ENCODE measurements at places on chromosomes 5 and 9. TPM values are rescaled to one million over a fixed set of nuclear protein-coding genes. Genes with fewer than 3 reads are reported as not detected.

GRCh38 chr9:114697951-114698351 lies 16.0 kb upstream of the TEX48 start:
- no peak for DNase-seq
- H3K27me3 ChIP-seq: peaks cover 10% of the 10 kb centered on the region
- no peak overlapping the region for H3K4me3 ChIP-seq
- H3K36me3 ChIP-seq: no peaks in the 10 kb centered on the region
- H3K4me1 ChIP-seq: peaks cover 9% of the 10 kb centered on the region

Gene PAPPA
- 0.42 TPM for total RNA-seq

DNA sequence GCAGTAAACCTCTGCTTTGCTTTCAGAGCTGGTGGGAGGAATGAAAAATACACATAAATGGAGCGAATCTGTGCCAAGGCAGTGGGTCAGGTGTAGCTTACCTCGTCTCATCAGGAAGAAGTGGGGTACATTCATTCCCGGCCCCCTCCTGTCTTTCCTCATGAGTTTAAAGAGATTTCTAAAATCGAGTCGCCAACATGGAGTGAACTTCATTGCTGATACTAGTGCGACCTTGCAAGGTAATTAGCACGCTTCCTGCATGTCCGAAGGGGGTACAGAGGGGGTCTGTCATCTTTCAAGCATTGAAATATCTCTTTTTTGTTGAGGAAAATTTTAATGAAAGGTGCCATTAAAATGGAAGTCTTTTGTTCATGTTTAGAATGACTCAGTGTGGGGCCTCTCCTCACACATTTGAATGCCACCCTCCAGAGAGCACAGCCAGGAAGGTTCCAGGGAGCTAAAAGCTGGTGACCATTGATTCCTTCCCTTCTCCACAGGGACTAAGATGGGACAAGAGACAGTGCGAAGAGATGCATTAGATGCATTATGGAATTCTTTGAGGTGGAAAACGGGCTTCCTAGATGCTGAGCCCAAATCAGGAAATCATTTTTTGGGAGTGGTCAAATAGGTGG lies 114.2 kb downstream of the IRX1 start:
- DNase-seq: no peak
- H3K27me3 ChIP-seq: no peaks in the 10 kb centered on the region
- H3K4me1 ChIP-seq: no peaks in the 10 kb centered on the region
- H3K36me3 ChIP-seq: no peaks in the 10 kb centered on the region

DNA sequence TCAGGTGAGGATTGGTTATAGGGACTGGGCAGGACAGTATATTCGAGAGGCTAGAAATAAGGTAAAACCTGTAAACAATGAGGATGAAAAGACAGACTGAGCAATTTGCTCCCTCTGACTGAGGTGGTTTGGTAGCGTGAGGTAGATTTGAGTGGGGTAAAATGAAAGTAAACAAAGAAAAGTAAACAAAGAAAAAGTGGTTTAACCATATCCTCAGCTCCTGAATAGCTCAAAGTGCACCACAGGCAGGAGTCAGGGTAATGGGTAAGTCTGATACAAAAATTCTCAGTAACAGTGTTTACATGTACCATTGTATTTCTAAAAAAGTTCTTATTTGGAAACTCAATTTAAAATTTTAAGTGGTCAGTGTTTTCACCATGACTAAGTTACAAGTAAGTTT lies 203.1 kb upstream of the ARRDC3 start:
- H3K27ac ChIP-seq: no peak overlapping the region
- no peaks in the 10 kb centered on the region for H3K27me3 ChIP-seq
- no peak overlapping the region for H3K4me3 ChIP-seq
- no peaks in the 10 kb centered on the region for H3K4me1 ChIP-seq

Gene NR4A3
- total RNA-seq: 84.1 TPM

- H3K36me3 ChIP-seq: no peaks in the 10 kb centered on the region
- no peak for DNase-seq
- no peaks in the 10 kb centered on the region for H3K27me3 ChIP-seq
- H3K27ac ChIP-seq: no peak overlapping the region
- peaks cover 3% of the 10 kb centered on the region for H3K4me1 ChIP-seq
- H3K4me3 ChIP-seq: no peak overlapping the region
These were observed 1152.0 kb upstream of the ACO1 start for GRCh38 chr9:31232485-31232884.

DNA sequence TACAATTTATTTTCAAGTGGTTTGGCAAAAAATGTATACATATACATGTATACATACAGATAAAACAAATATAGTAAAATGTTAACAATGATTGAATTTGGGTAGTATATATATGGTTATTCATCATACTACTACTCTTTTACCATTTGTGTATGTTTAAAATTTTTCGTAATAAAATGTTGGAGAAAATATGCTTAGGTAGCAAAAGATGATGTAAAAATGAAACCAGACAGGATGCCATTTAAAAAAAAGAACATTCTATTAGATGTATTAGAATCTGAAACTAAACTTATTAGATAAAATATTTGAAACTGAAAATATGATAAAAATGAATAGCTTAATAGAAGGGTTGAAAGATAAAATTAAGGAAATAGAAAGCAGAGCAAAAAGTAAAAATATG lies 144.9 kb upstream of the FER start:
- no peak overlapping the region for H3K27ac ChIP-seq
- no peak for DNase-seq
- H3K4me1 ChIP-seq: no peaks in the 10 kb centered on the region
- no peak overlapping the region for H3K4me3 ChIP-seq
- no peaks in the 10 kb centered on the region for H3K36me3 ChIP-seq
- no peaks in the 10 kb centered on the region for H3K27me3 ChIP-seq

DNA sequence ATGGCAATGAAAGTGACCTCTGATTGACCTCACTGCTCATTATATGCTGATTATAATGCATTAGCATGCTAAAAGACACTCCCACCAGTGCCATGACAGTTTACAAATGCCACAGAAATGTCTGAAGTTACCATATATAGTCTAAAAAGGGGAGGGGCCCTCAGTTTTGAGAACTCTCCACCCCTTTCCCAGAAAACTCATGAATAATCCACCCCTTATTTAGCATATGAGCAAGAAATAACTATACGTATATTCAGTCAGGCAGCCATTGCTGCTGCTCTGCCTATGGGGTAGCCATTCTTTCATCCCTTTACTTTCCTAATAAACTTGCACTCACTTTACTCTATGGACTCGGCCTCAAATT lies 163.1 kb downstream of the ESM1 start:
- H3K4me3 ChIP-seq: no peak overlapping the region
- H3K4me1 ChIP-seq: no peaks in the 10 kb centered on the region
- peaks cover 2% of the 10 kb centered on the region for H3K27me3 ChIP-seq
- no peaks in the 10 kb centered on the region for H3K36me3 ChIP-seq

GRCh38 chr5:56305001-56305950 lies 72.1 kb upstream of the ANKRD55 start:
- H3K27me3 ChIP-seq: no peaks in the 10 kb centered on the region
- H3K4me1 ChIP-seq: no peaks in the 10 kb centered on the region
- no peak overlapping the region for H3K27ac ChIP-seq
- no peaks in the 10 kb centered on the region for H3K36me3 ChIP-seq
- DNase-seq: no peak

- H3K4me3 ChIP-seq: no peak overlapping the region
- no peak overlapping the region for H3K27ac ChIP-seq
- no peaks in the 10 kb centered on the region for H3K36me3 ChIP-seq
- H3K4me1 ChIP-seq: no peaks in the 10 kb centered on the region
These were observed 145.2 kb upstream of the IQGAP2 start for GRCh38 chr5:76257897-76258296.

GRCh38 chr5:67549947-67550346 lies 353.3 kb upstream of the CD180 start:
- H3K27ac ChIP-seq: no peak overlapping the region
- DNase-seq: no peak
- no peaks in the 10 kb centered on the region for H3K36me3 ChIP-seq
- no peaks in the 10 kb centered on the region for H3K27me3 ChIP-seq

Gene RNF38
- 103 TPM for total RNA-seq

- no peaks in the 10 kb centered on the region for H3K27me3 ChIP-seq
- no peak overlapping the region for H3K27ac ChIP-seq
- no peaks in the 10 kb centered on the region for H3K36me3 ChIP-seq
- H3K4me3 ChIP-seq: no peak overlapping the region
These were observed 40.3 kb upstream of the CDKN2AIPNL start for GRCh38 chr5:134451936-134452505.

Gene ANKRD31
- 0.52 TPM for total RNA-seq

DNA sequence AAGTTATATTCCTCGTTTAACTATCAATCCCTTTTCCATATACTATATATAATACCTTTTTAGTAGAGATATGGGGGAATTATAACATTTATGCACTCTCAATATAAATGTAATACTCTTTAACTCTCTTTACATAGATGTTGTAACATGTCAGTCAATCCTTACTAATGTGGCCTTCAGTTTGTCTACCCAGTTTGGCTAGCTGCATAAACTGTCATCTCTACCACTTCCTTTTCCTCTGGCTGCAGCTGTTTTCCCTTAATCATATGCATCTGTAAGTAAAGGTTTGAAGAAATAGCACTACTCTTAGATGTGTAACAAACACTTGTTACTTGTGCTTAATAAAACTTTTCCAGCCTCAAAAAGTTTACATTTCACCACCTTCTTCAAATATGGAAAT lies 13.4 kb downstream of the ABHD17B start:
- H3K36me3 ChIP-seq: no peaks in the 10 kb centered on the region
- DNase-seq: peak; percentile 83
- peaks cover 68% of the 10 kb centered on the region for H3K4me1 ChIP-seq
- H3K27ac ChIP-seq: peak overlapping the region; percentile 59

DNA sequence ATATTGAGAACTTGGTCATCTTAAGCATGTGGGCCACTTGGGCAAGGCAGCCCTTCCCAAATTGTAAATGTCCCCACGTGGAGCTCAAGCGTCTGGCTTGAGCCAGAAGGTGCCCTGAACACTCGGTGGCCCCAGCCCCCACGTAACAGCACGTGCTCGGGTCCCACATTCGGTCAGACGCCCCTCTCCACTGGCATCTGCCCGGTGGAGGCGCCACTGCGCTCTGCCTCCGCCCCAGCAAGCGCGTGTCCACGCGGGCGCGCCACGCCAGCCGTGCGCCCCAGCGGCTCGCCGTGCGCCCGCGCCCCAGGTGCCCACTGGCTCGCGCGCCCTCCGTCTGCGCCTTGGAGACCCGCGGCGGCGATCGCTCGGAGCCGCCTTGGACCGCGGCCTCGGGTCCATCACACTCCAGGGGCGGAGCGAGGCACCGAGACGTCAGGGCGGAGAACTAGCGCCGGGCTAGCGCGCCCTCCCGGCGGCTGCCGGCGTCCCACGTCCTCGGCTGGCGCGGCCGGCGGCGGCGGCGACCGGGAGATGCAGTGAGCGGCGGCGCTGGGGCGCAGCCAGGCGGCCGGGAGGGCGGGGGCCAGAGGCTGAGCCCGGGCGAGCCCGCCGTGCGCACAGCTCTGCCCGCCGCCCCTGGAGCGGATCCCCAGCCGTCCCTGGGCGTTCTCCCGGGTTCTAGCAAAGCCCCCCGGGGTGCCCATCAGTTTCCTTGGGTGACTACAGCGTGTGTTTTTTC lies at the start of gene PALM2AKAP2:
PALM2AKAP2 (plus strand) TSS at position 488 of the 742 bp plus-strand sequence. CDS start 291 bp downstream, outside the sequence.
- no peak within 1 kb of the TSS for H3K27ac ChIP-seq
- H3K4me3 ChIP-seq: no peak within 1 kb of the TSS
- DNase-seq: no peak
- peaks cover 7% of the 10 kb centered on the region for H3K27me3 ChIP-seq
- no peaks in the 10 kb centered on the region for H3K36me3 ChIP-seq

DNA sequence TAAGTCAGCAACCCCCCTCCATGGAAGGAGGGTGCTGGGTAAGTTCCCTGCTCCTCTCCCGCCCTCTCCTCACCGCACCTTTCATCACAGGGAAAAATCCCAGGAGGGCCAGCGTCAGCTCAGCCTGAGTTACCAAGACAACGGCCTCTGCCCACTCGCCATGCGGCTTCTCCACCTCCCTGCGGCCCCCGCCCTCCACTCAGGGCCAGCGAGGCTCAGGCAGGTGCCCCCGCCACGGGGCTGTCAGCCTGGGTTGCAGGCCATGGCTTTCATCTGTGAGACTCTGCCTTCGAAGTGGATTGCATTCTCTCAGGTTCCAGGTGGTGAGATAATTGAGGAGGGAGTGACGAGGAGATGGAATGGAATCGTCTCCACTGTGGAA lies 27.2 kb upstream of the LAMC3 start:
- no peak overlapping the region for H3K27ac ChIP-seq
- no peaks in the 10 kb centered on the region for H3K4me1 ChIP-seq
- DNase-seq: no peak
- H3K4me3 ChIP-seq: no peak overlapping the region
- H3K36me3 ChIP-seq: no peaks in the 10 kb centered on the region
- H3K27me3 ChIP-seq: no peaks in the 10 kb centered on the region

GRCh38 chr5:72379936-72380335 lies 59.8 kb downstream of the PTCD2 start:
- no peak overlapping the region for H3K27ac ChIP-seq
- no peaks in the 10 kb centered on the region for H3K27me3 ChIP-seq
- no peak for DNase-seq
- no peaks in the 10 kb centered on the region for H3K4me1 ChIP-seq
- H3K36me3 ChIP-seq: no peaks in the 10 kb centered on the region

DNA sequence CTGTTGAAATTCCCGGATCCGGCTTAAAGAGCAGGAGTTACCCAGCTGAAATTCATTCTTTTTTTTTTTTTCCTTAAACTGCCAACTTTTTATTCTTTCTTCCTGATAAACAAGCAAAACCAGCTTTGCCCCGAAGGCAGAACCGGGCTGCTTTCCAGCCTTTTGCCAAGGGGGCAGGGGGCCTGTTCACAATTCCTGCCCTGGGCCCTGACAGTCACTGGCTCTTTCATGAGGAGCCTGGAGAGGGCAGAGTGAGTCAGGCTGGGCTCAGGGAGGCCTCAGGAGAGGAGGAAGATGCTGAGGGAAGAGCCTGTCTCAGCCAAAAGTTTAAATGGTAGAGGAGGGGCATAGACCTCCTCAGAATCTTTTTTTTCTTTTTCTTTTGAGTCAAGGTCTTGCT lies 4.8 kb downstream of the GLIPR2 start:
- peaks cover 6% of the 10 kb centered on the region for H3K36me3 ChIP-seq
- peak overlapping the region; percentile 87 for H3K27ac ChIP-seq
- peaks cover 85% of the 10 kb centered on the region for H3K4me1 ChIP-seq
- H3K27me3 ChIP-seq: no peaks in the 10 kb centered on the region

GRCh38 chr9:35736201-35736633 lies 3.8 kb downstream of the CREB3 start:
- no peak overlapping the region for H3K4me3 ChIP-seq
- H3K27me3 ChIP-seq: no peaks in the 10 kb centered on the region
- H3K27ac ChIP-seq: no peak overlapping the region
- peaks cover 22% of the 10 kb centered on the region for H3K4me1 ChIP-seq
- peak; percentile 73 for DNase-seq
- H3K36me3 ChIP-seq: peaks cover 59% of the 10 kb centered on the region

DNA sequence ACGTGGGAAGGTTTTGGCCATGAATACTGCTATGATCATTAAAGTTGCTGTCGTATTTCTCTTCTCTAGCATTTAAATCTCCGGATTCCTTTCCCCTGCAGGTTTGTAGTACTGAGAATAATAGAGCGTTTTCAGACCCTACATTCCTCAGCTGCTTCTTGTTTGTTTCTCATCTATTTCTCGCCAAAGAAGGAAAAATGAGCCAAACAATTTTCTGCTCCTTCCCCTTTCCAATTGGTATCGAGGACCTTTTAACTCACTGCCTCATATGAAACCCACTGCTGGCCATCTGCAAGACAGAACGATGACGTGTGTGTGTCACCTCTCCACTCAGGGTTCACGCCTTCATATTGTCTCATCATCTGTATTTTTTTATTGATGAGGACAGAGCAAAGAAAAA lies 689.4 kb upstream of the WWC1 start:
- no peak overlapping the region for H3K27ac ChIP-seq
- H3K27me3 ChIP-seq: no peaks in the 10 kb centered on the region
- DNase-seq: no peak
- H3K4me3 ChIP-seq: no peak overlapping the region
- no peaks in the 10 kb centered on the region for H3K4me1 ChIP-seq

- H3K27ac ChIP-seq: no peak overlapping the region
- no peak overlapping the region for H3K4me3 ChIP-seq
- no peaks in the 10 kb centered on the region for H3K4me1 ChIP-seq
- no peaks in the 10 kb centered on the region for H3K36me3 ChIP-seq
These were observed 37.7 kb downstream of the NR4A3 start for GRCh38 chr9:99859243-99859980.

Data from CD4-positive, CD25-positive, alpha-beta regulatory T cell (primary cell).